ENCODE measurements at places on chromosomes 1 and 21. TPM values are rescaled to one million over a fixed set of nuclear protein-coding genes. Genes with fewer than 3 reads are reported as not detected.
A peak's percentile ranks its signal among the peaks of the same experiment; 100 is the strongest.

- DNase-seq = no peak
These were observed 742.6 kb upstream of the CXADR start for GRCh38 chr21:16770266-16770665.

DNA sequence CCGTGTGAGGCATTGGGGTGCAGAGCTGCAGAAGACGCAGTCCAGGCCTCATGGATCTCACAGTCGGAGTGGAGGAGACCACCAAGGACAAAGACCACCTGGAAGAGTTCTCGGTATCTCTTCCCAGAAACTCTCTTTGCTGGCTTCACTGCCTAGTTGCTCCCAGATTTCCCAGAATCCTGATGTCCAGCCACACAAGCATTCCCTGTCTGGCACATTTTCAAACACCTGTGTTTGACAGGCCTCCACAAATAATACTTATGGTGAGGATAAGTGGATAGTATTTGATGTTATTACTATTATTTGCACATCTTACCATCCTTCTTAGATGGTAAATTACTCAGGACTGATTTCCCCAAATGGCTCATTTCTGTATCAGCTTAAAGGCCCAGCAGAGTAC, 27.7 kb upstream of the KANK4 start:
- no peak for DNase-seq

- DNase-seq = peak; percentile 92
These were observed 775 bp upstream of the AIM2 start for GRCh38 chr1:159077120-159077961.

GRCh38 chr1:208008534-208008933, 97.6 kb upstream of the CD34 start:
- no peak for DNase-seq

DNA sequence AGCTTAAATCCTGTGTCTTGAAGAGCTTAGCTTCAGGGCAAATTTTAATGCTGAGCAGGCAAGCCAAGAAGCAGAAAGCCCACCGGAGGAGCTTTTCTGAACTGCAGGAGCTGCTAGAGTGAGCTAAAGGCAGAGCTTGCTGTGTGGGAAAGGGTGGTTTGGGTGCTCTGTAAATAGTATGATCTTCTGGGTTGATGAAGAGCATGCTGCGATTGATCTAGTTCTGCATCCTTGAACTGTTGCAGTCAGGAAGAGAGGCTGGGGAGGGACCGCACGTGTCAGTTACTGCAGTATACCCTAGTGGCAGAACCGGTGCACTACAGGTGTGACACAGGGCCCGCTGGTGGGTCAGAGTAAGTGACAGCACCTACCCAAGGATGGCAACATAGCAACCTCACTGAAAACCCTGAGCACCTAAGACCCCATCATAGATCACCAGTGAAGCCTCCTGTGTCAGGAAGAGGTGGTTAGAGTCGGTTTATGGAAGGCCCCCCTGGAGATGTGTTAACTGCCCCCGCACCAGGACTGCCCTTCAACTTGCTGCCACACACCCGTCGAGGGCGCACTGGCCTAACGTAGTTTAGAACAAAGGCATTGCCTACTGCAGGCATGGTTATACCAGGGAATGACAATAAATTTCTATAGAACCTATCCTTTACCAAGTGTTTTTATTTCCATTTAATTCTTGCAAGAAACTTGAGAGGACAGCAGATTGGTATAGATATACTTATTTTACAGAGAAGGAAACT, 146.0 kb upstream of the KIAA0040 start:
- peak; percentile 16 for DNase-seq

DNA sequence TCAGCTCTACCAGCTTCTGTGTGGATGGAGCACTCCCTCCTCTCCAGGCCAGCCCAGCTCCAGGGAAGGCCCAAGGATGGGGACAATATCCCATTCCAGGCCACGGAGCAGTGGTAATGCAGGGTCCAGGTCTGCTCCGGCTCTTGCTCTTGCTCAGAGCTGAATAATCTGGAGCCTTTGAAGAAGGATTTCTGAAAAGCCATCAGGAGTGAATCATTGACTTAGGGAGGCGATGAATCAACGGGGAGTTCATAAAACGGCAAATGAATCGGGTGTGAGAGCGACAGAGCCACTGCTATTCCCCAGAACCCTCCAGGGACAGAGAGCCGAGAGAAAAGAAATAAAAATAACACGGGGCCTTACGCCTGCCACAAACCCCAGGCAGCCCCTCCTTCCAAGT, 7.7 kb downstream of the POU3F1 start:
- DNase-seq = no peak

- DNase-seq = no peak
These were observed 23.8 kb upstream of the KIAA1614 start for GRCh38 chr1:180888870-180889269.

- DNase-seq = no peak
These were observed 260.3 kb downstream of the ASTN1 start for GRCh38 chr1:176904057-176904751.

Gene AMPD1
- total RNA-seq = 0.69 TPM

Gene NHLH2
- not detected for total RNA-seq

- no peak for DNase-seq
These were observed 301.1 kb downstream of the PTPRC start for GRCh38 chr1:198939956-198940355.

Gene AJAP1
- 0.37 TPM for total RNA-seq

DNA sequence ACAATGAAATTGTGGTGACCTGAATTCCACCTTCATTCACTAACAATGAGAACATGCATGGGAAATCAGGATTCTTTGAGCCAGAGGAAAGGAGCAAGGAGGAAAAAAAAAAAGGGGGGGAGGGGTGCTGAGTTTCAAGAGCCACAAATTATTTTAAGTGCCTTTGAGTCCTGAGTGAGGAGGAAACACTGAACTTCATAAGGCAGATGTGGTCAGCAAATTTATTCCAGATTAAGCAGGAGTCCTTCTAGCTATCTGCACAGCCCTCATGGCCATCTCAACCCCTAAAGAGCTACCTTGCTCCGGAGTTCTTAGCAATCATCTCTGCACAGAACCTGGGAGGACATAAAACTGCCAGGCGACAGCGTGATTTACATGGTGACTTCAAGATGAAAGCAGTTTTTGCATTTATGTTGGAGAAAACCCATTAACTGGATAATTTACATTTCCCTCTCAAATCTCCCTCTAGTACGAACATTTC, 21.7 kb downstream of the ASTN1 start:
- DNase-seq = no peak

DNA sequence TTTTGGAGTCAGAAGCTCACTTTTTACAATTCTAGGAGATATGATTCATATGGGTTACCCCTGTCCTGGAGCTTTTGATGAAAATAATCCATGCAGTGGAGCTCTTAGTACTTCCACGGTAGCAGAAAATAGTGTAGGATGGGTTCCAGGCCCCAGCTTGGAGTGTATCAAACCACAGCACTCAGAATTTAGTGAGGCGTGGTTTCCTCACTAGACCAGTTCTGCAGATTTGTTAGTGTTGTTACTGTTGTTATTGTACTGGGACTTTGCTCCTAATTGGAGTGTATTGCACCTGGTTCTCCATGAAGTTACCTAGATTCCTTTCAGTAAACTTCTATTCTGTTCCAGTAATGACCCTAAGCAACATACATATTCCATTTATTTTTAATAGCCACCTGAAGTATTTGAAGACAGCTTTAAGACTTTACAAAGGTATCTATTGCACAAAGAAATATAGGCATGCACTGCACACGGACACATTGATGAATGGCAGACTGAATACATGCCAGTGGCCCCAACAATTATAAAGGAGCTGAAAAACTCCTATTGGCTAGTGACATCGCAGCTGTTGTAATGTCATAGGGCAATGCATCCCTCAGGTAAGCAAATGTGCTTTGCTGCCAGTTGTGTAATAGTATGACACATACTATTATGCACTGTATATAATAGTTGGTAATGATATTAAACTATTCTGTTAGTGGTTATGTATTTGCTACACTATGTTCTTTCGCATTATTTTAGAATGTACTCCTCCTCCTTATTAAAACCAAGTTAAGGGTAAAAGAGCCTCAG, 1058.0 kb downstream of the KCNT2 start:
- no peak for DNase-seq

- no peak for DNase-seq
These were observed 31.5 kb upstream of the DNASE2B start for GRCh38 chr1:84366786-84367185.

Gene S100A7
- total RNA-seq = not detected

Gene RAP1GAP
- 0.84 TPM for total RNA-seq

- DNase-seq = no peak
These were observed 247.5 kb downstream of the LMX1A start for GRCh38 chr1:165109013-165109412.

DNA sequence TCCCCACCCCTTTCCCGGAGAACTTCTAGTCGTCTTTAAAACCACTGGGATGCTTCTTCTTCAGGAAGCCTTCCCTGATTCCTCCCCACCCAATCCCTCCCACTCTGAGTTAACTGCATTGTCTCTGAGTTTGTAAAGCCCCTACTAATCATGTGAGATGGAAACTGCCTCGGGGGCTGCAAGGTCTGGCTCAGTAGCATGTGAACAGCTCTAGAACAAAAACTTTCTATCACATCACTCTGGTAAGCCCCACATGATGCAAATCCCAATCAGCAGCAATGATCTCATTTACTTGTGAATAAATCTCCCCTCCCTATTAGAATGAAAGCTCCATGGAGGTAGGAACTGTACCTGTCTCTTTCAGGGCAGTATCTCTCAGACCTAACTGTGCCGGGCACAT, 141.0 kb upstream of the JUN start:
- DNase-seq = no peak

DNA sequence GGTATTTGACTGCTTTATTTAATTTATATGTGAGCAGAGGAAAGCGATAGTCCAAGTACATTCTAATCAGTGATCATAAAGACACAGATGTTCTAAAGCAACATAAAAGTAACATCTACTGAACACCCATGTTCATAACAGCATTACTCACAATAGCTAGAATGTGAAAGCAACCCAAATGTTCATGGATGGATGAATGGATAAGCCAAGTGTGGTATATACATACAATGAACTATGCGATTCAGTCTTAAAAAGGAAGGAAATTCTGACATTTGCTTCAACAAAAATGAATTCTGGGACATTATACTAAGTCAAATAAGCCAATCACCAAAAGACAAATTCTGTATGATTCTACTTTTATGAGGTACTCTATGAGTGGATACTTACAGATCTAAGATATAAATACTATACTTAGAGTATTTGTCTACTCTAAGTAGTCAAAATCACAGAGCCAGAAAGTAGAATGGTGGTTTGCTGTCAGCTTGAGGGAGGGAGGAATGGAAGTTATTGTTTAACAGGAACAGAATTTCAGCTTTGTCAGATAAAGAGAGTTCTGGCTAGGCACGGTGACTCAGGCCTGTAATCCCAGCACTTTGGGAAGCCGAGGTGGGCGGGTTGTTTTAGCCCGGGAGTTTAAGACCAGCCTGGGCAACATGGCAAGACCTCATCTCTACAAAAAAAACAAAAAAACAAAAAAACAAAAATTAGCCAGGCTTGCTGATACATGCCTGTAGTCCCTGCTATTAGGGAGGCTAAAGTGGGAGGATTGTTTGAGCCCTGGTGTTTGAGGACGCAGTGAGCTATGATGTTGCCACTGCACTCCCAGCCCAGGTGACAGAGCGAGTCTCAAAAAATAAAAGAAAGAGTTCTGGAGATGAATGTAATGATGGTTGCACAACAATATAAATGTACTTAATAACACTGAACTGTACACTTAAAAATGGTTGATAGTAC, 79.7 kb upstream of the ARHGAP29 start:
- no peak for DNase-seq

Gene SDE2
- total RNA-seq = 38.1 TPM

DNA sequence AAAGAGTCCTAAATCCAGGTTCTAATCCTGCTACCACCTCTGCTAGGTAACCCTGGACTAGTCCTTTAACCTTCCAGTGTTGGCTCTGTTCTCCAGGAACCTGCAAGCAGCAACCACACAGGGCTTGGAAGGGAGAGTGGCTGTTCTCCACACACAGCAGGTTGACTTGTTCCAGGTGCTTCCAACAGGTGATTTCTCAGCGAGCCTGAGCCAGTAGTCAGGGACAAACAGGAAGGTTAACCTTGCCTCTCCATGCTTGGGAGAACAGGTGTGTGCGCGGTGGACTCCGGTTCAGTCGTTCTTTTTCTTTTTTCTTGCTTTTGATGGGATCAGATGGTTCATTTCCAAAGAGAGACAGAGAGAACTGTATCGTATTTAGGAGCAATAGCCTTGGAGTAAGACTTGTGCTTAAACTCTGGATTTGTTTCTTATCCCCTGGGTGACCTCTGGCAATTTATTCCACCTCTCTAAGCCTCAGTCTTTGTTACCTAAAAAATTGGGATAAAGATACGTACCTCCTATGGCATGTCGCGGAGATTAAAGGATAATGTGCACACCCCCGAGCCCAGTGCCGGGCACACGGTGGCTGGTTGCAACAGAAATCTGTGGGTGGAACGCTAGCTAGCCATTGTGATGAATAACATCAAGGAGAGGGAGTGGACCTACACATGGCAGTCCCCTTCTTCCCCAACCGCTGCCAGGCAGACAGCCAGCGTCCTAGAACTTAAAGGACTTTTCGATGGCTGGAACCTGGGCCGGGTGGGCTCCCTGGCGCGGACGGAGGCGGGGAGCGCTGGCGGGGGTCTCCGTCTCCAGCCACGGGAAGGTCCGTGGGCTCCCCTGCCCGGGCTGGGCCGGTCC, 583 bp upstream of the CACHD1 start:
- no peak for DNase-seq

Gene TTC39A
- total RNA-seq = not detected

Gene KRTAP10-4
- not detected for total RNA-seq

Gene HCRTR1
- not detected for total RNA-seq

DNA sequence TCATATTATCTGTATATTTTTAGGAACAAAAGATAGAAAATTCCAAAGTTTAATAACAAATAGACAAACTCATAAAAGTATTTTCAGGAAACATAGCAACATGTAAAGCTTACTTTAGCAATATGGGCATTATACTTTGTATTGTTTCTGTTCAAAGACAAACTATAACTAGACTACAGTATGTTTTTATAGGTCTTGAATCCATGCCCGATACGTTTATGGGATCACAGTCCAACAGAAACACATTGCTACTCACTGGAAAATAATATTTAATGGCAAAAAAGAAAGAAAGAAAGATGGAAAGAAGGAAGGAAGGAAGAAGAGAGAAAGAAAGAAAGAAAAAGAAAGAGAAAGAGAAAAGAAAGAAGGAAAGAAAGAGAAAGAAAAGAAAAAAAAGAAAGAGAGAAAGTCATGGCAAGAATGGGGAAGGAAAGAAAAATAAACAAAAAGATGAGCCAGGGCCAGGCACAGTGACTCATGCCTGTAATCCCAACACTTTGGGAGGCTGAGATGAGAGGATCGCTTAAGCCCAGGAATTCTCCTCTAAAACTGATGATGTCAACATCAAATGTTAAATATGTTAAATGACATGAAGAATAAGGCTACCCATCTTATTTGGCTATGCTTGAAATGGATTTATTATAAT, 32.7 kb downstream of the TM2D1 start:
- DNase-seq = no peak

DNA sequence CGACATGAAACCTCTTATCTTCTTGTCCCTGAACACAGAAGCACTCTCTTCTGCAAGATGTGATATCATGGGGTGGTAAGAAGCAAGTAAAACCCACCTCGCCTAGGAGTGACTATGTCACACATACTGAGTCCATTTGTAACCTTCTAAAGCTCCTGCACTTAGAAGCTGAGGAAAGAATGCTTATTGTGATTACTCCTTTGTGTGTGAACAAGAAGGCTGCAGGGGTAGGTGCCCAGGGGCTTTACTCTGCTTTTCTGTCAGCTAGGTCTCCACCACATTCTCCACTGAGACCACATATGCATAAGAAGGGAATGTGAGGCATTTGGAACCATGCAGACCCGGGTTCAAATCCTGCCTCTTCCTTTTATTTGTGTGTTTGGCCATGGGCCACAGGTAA, 144.3 kb downstream of the DMRTA2 start:
- no peak for DNase-seq

Data from CD4-positive, CD25-positive, alpha-beta regulatory T cell (primary cell).